ENCODE measurements at places on chromosomes 6 and 20.

DNA sequence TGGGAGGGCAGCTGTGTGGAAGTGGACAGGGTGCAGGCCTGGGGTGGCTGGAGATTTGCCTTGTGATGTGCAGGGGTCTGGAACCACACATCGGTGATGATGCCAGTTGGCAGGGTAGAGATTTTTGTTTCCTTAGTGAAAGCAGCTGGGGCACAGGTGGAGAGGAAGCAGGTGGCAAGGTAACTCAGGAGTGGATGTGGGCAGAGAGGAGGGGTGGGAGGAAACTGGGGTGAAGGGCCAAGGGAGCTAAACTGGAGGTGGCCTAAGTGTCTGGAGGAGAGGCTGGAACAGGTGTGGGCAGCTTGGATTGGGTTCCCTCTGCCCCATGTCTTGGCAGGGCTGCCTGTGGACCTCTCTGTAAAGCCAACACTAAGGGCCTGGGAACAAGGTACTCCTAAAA lies 4.7 kb upstream of the SCUBE3 start:
- DNase-seq, result no peak

DNA sequence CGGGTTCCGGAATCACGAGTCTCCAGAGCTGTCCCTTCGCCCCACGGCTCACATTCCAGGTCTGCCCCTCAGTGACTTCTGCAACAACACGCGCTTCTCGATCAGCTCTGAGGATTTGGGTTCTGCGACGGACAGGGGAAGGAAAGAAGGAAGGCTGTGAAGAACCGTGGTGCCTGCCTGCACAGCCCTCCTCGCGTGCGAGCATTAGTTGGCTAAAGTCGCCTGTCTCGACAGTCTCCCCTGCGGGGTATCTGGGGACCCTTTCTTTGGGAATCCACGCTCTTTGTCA lies 23.1 kb downstream of the VPS52 start:
- no peak for DNase-seq

DNA sequence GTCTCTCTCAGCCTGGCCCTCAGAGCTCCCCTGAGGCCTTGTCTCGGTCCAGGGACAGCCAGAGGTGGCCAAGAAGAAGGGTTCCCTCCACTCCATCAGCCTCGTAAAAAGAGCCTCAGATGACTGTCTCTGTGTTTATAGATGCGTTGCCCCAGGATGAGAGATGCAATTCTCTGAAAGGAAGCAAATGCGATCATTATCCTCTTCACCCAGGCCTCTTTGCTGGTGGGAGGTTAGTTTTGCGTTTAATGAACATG lies 90.4 kb downstream of the YTHDF1 start:
- DNase-seq, result no peak

GRCh38 chr6:126033696-126034095 lies 47.4 kb downstream of the TRMT11 start:
- no peak for DNase-seq

GRCh38 chr6:24080711-24081110 lies 45.3 kb upstream of the NRSN1 start:
- DNase-seq, result no peak

DNA sequence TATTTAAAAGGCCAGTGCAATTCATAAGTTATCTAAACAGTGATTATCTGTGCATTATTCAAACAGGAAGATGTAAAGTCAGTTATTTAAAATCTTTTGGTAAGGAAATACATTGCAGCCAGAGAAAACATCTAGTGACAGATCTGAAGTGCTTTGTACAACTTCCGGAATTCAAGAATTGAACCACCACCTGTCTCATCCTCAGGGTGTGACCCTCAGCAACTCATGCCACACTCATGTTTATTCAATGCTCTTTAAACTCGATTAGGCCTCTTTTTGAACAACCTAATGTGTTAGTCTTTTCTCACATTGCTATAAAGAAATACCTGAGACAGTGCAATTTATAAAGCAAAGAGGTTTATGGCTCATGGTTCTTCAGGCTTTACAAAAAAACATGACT lies 62.6 kb upstream of the GGTLC1 start:
- no peak for DNase-seq

- DNase-seq, result no peak
Observed at GRCh38 chr20:22430746-22431168, 153.6 kb downstream of the FOXA2 start.

- DNase-seq, result no peak
Observed at GRCh38 chr20:59308493-59309201, 8.2 kb downstream of the EDN3 start.

GRCh38 chr20:40683894-40684268 lies 5.2 kb downstream of the MAFB start:
- DNase-seq, result no peak

GRCh38 chr20:53760025-53760441 lies 166.4 kb upstream of the ZNF217 start:
- DNase-seq, result no peak

DNA sequence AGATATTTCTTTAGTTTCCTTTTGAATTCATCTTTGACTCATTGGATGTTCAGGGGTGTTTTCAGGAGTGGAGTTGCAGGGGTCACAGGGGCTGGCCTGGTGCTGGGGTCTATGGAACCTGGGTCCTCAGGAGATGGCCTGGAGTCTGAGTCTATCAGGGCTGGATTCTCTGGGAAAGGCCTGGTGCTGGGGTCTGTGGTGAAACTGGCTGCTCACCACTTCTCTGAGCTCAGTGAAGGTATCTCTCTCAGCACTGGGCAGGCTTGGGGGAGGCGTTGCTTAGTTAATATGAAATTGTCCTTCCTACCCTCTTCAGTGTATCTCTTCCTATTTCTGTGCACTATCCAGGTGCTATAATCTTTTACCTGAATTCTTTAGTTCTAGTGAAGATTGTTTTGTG lies 83.1 kb upstream of the SLC24A3 start:
- no peak for DNase-seq

DNA sequence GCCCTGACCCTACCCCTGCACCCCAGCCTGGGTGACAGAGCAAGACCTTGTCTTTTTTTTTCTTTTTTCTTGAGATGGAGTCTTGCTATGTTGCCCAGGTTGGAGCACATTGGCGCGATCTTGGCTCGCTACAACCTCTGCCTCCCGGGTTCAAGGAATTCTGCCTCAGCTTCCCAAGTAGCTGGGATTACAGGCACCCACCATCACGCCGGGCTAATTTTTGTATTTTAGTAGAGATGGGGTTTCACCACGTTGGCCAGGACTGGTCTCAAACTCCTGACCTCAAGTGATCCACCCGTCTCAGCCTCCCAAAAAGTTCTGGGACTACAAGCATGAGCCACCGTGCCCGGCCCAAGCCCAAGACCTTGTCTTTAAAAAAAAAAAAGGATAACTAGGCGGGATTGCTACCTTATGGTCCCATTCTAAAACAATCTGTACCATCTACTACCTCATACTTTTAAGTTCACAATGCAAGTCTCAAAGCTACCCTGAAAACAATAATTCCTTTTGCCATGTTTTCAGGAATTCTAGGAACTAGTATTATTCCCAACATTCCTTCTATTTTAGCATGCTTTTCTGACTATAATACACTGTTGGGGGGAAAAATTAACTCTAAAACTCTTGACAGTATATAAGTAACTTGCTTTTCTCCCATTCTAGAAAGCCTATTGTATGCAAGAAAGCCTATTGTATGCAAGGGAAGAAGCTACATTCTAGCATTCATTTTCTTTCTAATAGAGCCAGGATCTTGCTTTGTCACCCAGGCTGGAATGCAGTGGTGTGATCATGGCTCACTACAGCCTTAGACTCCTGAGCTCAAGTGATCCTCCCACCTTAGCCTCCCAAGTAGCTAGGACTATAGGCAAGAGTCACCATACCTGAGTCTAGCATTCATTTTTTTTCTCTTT lies 6.6 kb downstream of the TUBB start:
- DNase-seq, result no peak

DNA sequence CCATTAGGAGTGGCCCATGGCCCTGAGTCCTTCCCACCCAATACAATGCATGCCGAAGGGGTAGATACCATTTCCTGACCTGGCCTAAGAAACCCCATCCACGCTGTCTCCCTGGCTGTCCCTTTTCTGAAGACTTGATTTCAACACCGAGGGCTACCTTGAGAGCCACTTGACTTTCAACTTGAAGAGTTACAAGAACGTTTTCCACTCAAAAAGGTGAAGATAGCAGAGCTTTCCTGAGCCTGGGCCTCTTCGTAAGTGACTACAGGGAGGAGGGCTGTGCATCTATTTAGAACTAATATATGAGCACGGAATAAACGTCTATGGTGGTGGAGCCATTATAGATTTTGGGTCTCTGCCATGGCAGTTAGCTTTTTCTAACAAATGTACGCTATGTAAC lies 14.4 kb upstream of the PPP1R14C start:
- no peak for DNase-seq

DNA sequence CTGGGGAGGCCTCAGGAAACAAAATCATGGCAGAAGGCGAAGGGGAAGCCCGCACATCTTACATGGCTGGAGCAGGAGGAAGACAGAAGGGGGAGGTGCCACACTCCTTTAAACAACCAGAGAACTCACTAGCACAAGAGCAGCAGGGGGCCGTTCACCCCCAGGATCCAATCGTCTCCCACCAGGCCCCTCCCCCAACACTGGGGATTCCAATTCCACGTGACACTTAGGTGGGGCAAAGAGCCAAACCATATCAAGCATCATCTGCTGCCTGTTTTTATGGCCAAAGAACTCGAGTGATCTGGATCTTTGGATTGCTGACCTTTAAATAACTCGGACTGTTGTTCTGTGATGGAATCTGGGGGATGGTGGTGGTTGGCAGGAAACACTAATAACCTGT lies 28.0 kb downstream of the PNLDC1 start:
- DNase-seq, result no peak

- DNase-seq, result no peak
Observed at GRCh38 chr20:45583502-45583901, 4.4 kb upstream of the WFDC8 start.

DNA sequence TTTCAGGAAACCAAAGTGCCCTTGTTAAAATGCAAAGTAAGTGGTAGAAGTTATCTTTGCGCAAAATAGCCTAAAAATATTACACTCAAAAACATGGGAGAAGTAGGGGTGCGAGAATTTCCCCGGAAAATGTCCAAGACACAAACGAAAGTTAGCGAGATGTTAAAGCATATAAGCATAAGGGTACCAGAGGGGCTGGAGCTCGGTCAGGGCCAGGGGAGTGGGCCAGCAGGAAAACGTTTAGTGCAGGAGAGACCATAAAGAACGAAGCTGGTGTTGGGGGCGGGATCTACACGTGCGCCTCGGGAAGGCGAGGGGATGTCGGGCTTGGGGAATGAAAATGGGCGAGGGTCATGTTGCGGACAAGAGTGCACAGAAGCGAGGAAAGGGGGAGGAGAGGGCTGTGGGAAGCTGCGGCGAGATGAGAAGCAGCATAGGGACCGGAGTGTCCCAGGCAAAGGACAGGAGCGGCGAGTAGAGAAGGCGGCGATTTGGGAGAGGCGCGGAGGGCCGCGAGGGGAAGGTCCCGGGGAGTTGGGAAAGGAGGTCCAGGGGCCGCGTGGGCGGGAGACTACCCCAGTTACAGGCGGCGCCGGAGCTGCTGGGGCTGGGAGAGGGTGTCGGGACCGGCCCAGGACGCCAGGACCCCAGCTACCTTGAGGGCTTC lies 600 bp downstream of the XPO5 start:
- peak; percentile 11 for DNase-seq

- no peak for DNase-seq
Observed at GRCh38 chr20:24754691-24755090, 194.4 kb upstream of the CST7 start.

GRCh38 chr6:84842525-84843166 lies 78.2 kb upstream of the TBX18 start:
- DNase-seq, result no peak

- no peak for DNase-seq
Observed at GRCh38 chr6:13384966-13385365, 56.6 kb upstream of the TBC1D7 start.

DNA sequence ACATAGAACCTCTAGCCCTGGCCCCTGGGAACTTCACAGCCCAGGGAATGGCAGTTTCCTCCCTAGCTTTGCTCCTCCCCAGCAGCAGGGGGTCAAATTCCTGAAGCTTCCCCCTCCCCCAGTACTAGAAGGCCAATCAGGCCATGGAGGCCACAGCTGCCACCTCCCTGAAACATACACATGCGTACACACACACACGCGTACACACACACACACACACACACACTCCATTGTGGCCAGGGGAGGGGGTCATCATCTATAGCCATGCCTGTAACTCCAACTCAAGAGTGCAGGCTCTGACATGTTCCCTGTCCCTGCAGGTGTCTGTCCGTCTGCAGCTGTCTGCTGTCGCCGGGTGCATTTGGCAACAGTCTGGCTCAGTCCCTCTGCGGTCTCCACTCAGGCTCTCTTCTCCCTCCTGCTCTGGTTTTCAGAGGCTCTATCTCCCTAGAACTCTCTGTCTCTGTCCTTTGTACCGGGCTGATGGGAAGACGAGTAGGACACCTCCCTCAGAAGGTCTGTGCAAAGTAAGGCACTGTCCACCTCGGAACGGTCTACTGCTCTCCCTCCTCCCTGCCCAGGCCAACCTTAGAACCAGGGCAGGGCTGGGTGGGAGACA lies 1.4 kb downstream of the LRFN2 start:
- DNase-seq, result no peak

- DNase-seq, result no peak
Observed at GRCh38 chr20:59019217-59019616, at the start of gene TUBB1. Gene TUBB1 (plus strand): TSS chr20:59019429. CDS start chr20:59019523, 94 bp downstream.

GRCh38 chr6:34568341-34569201 lies 12.4 kb upstream of the SPDEF start:
- no peak for DNase-seq

- DNase-seq, result no peak
Observed at GRCh38 chr6:26472549-26473290, 15.0 kb downstream of the BTN2A1 start.

GRCh38 chr6:4381381-4381780 lies 246.0 kb upstream of the ECI2 start:
- DNase-seq, result no peak

- no peak for DNase-seq
Observed at GRCh38 chr6:112037783-112038216, 16.1 kb upstream of the CCN6 start.

- DNase-seq, result no peak
Observed at GRCh38 chr20:51595744-51596143, 53.2 kb upstream of the NFATC2 start.

Data from stimulated activated CD8-positive, alpha-beta memory T cell treated with anti-CD3 and anti-CD28 coated beads, Interleukin-7, amount 100 ng/mL, for 24 hours (primary cell).